Kidney (tissue), 22 donors: ENCODE measurements at places on chromosomes 2 and 18.
A peak's percentile ranks its signal among the peaks of the same experiment; 100 is the strongest.

GRCh38 chr2:112827604-112828185, 8.9 kb downstream of the IL1B start:
- H3K4me3 ChIP-seq, result no peak overlapping the region
- no peak for DNase-seq
- H3K27ac ChIP-seq, result no peak overlapping the region
- no peaks in the 10 kb centered on the region for H3K27me3 ChIP-seq
- peaks cover 7% of the 10 kb centered on the region for H3K4me1 ChIP-seq

DNA sequence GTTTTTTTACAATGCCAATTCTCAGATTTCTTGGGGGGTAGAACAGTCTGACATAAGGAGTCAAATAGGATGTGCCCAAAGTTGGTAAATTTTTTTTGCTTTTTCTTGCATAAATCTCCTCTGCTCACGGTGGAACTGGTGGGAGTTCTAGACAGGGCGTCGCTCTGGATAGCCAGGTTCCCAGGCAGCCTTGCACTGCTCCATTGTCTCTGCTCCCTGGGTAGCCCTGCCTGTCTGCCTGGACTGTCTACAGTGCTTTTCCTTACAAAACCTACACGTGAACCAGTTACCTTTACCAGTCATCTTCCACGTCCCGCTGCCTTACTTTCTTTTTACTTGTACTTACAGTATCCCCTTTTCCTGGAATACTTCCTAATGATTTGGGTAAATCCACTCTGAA, 117.1 kb downstream of the ZNF407 start:
- H3K4me1 ChIP-seq, result peaks cover 5% of the 10 kb centered on the region
- no peaks in the 10 kb centered on the region for H3K27me3 ChIP-seq
- H3K36me3 ChIP-seq, result no peaks in the 10 kb centered on the region
- no peak overlapping the region for H3K27ac ChIP-seq
- no peak overlapping the region for H3K4me3 ChIP-seq

DNA sequence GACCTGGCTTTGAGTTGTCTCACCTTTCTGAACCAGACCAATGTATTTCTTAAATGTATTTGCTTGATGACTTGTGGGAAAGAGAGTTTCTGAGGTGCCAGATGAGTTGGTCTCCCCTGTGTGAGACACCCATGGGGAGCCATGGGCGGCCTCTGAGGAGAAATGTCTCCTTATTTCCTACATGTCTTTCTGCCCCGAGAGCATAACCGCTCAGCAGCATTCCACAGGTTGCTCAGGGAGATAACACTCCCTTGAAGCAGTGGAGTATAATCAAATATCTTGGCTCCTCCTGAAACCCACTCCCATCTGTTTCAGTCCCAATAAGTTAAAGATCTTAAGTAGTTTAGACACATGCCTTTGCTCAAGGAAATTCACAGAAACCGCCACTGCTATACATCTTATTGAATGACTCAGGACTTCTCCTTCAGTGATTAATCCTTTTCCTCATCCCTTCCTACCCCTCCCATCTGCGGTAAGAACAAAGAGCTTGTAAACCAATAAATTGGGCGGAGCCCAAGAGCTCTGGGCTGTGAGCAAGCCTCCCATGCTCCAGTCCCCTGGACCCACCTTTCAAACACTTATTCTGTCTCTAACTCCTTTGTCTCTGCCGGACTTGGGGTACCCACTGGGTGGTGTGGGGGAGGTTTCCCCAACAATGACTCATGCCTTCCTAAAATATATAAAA, 285.5 kb upstream of the LRRTM4 start:
- H3K4me1 ChIP-seq, result no peaks in the 10 kb centered on the region
- no peak overlapping the region for H3K4me3 ChIP-seq
- H3K27ac ChIP-seq, result no peak overlapping the region
- H3K36me3 ChIP-seq, result no peaks in the 10 kb centered on the region
- no peaks in the 10 kb centered on the region for H3K27me3 ChIP-seq
- DNase-seq, result no peak

- peaks cover 18% of the 10 kb centered on the region for H3K4me1 ChIP-seq
- no peak overlapping the region for H3K27ac ChIP-seq
- H3K27me3 ChIP-seq, result no peaks in the 10 kb centered on the region
- H3K4me3 ChIP-seq, result no peak overlapping the region
- no peaks in the 10 kb centered on the region for H3K36me3 ChIP-seq
- peak; percentile 30 for DNase-seq
These were observed 9.1 kb downstream of the ITM2C start for GRCh38 chr2:230873661-230874401.

DNA sequence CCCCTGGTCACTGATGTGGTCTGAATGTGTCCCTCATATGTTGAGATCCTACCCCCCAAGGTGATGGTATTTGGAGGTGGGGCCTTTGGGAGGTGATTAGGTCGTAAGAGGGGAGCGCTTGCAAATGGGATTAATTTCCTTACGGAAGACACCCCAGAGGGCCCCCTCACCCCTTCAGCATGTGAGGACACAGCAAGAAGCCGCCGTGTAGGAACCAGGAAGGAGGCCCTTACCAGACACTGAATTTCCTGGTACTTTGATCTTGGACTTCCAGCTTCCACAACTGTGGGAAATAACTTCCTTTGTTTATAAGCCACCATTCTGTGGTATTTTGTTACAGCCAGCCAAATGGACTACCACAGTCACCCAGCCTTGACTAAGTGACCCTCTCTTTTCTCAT, 35.9 kb downstream of the NCK2 start:
- H3K27me3 ChIP-seq, result no peaks in the 10 kb centered on the region
- no peak overlapping the region for H3K27ac ChIP-seq
- no peak overlapping the region for H3K4me3 ChIP-seq
- no peaks in the 10 kb centered on the region for H3K36me3 ChIP-seq
- H3K4me1 ChIP-seq, result no peaks in the 10 kb centered on the region

GRCh38 chr18:13313006-13313686, 94.6 kb downstream of the LDLRAD4 start:
- H3K4me1 ChIP-seq, result no peaks in the 10 kb centered on the region
- no peak overlapping the region for H3K4me3 ChIP-seq
- no peak overlapping the region for H3K27ac ChIP-seq
- no peak for DNase-seq
- H3K27me3 ChIP-seq, result no peaks in the 10 kb centered on the region

GRCh38 chr2:235560345-235560744, 66.5 kb downstream of the AGAP1 start:
- no peaks in the 10 kb centered on the region for H3K27me3 ChIP-seq
- H3K27ac ChIP-seq, result no peak overlapping the region

- H3K27ac ChIP-seq, result peak overlapping the region; percentile 98
- DNase-seq, result peak; percentile 96
- H3K4me3 ChIP-seq, result peak overlapping the region; percentile 87
- no peaks in the 10 kb centered on the region for H3K4me1 ChIP-seq
These were observed 10.0 kb upstream of the NR4A2 start for GRCh38 chr2:156342254-156343095.

- H3K4me1 ChIP-seq, result no peaks in the 10 kb centered on the region
- H3K36me3 ChIP-seq, result no peaks in the 10 kb centered on the region
- no peak overlapping the region for H3K4me3 ChIP-seq
- H3K27ac ChIP-seq, result no peak overlapping the region
These were observed 1672.4 kb upstream of the LRRTM1 start for GRCh38 chr2:81976998-81977397.

GRCh38 chr18:23438608-23439366, 14.3 kb upstream of the RIOK3 start:
- H3K27me3 ChIP-seq, result no peaks in the 10 kb centered on the region
- H3K27ac ChIP-seq, result no peak overlapping the region
- peaks cover 3% of the 10 kb centered on the region for H3K4me1 ChIP-seq
- DNase-seq, result no peak

- no peak for DNase-seq
- no peaks in the 10 kb centered on the region for H3K27me3 ChIP-seq
- H3K27ac ChIP-seq, result no peak overlapping the region
- peaks cover 4% of the 10 kb centered on the region for H3K4me1 ChIP-seq
- no peaks in the 10 kb centered on the region for H3K36me3 ChIP-seq
These were observed 247.4 kb upstream of the CYP26B1 start for GRCh38 chr2:72395096-72395495.

DNA sequence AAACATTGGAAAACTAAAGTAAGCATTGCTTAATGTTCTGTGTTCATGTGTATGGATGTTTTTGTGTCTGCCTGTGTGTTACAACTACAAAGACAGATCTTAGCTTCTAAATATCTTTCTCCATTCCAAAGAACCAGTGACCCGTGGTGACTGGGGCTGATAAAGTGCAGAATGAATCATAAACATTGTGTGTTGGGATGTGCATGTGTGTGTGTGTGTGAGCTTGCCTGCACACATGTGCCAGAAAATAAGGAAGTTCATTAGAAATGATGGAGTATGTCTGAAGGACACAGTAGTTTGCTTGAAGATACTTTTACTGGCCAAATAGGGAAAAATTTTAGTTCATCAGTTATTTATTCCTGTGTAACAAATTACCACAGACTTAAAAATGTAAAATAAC, 756.6 kb upstream of the CELF4 start:
- no peak overlapping the region for H3K27ac ChIP-seq
- H3K4me1 ChIP-seq, result no peaks in the 10 kb centered on the region
- no peaks in the 10 kb centered on the region for H3K27me3 ChIP-seq
- no peak overlapping the region for H3K4me3 ChIP-seq
- no peaks in the 10 kb centered on the region for H3K36me3 ChIP-seq

GRCh38 chr18:9103376-9103873, 926 bp downstream of the NDUFV2 start:
- H3K27me3 ChIP-seq, result no peaks in the 10 kb centered on the region
- no peaks in the 10 kb centered on the region for H3K36me3 ChIP-seq
- H3K4me3 ChIP-seq, result peak overlapping the region; percentile 87
- H3K27ac ChIP-seq, result peak overlapping the region; percentile 90
- H3K4me1 ChIP-seq, result peaks cover 20% of the 10 kb centered on the region

- peaks cover 5% of the 10 kb centered on the region for H3K4me1 ChIP-seq
- H3K27me3 ChIP-seq, result no peaks in the 10 kb centered on the region
- H3K27ac ChIP-seq, result no peak overlapping the region
These were observed 68.1 kb downstream of the MYOM1 start for GRCh38 chr18:3151399-3152264.

DNA sequence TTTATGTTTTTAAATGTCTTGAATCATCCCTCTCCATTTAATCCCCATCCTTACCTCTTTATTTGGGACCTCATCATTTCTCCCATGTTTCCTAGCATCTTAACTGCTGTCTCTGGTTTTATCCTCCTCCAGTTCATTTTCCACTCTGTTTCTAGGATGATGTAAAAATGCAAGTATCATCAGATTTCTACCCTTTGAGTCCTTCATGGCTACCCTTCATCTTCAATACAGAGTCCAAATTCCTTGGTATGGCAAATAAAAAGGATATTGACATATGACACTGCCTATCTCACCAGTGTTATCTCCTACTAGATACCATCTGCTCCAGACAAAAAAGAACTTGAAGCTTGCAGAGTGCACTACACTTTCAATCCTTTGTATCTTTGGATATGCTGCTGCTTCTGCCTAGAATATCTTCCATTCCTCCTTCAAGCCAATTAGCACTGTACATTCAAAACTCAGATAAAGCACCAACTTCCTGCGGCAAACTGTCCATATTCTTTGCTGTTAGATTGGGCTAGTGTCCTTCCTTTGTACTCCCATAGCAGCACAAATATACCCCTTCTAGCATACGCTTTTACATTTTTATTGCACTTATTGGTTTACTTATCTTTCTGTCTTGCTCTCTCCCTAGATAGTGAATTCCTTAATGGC, 24.6 kb upstream of the TLK1 start:
- H3K4me3 ChIP-seq, result no peak overlapping the region
- no peaks in the 10 kb centered on the region for H3K27me3 ChIP-seq
- no peak overlapping the region for H3K27ac ChIP-seq
- no peaks in the 10 kb centered on the region for H3K4me1 ChIP-seq

DNA sequence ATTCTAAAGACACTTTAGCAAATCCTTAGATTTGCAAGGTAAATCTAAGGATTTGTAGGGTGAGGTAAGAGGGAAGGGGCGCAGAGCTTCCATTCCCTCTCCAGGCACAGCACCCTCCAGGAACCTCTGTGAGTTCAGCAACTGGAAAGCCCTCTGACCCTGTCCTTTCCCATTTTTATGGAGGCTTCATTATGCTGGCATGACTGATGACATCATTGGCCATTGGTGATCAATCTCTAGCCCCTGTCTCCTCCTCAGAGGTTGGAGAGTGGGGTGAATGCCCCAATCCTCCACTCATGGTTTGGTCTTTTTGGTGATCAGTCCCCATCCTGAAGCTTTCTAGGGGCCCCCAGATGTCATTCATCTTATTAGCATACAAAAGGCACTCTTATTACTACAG, 187.8 kb downstream of the TSN start:
- H3K27ac ChIP-seq, result no peak overlapping the region
- no peaks in the 10 kb centered on the region for H3K4me1 ChIP-seq
- no peak overlapping the region for H3K4me3 ChIP-seq
- H3K36me3 ChIP-seq, result no peaks in the 10 kb centered on the region

DNA sequence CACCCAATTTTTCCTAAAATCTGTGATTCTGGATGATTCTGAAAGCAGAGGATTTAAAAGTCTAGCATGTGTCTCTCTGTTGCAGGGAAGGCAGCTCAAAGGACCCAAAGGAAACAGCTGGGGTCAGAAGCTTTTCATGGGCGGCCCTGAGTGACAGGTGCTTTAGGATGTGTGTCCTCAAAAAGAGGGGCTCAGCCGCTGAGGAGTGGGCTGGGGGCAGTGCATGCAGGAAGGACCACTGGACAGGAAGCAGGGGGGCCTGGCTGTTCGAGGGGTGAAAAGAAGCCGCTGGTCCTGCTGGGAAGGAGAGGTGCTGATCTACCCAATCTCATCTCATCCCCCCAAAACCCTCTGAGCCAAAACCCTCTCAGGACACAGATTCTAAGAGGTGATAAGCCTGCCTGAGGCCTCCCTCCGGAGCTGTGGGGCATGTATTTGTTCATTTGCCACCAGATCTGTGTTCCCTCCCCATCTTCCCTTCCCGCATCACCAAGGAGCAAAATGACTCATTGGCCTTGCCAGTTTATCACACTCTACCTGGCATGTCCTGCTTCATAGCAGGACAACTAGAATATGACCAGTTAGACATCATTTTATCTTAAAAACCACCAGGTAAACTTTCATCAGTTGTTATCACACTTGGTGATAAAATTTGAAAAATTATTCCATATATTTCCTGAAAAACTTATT, 98.8 kb upstream of the MGAT4A start:
- H3K36me3 ChIP-seq, result no peaks in the 10 kb centered on the region
- H3K4me3 ChIP-seq, result no peak overlapping the region
- no peak for DNase-seq

- no peaks in the 10 kb centered on the region for H3K27me3 ChIP-seq
- no peaks in the 10 kb centered on the region for H3K36me3 ChIP-seq
- H3K4me3 ChIP-seq, result no peak overlapping the region
These were observed 98.1 kb downstream of the RTP5 start for GRCh38 chr2:241967467-241968144.

DNA sequence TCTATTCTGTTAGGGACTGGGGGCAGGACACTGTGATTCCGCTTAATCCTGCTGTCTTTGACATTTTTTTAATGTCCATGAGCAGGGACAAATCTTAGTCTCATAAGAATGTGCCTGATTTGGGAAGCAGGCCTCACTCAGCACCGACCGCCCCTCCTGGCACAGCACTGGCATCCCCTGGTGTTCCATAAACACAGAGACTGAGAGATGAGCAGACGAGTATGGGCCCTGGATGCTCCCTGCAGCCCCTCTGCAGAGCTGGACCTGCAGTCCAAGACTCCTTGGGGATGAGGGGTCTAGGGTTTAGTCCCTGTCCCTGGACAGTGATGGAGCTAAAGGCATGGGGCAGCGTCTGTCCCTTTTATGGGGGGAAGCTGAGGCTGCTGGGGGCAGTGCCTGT, 81.6 kb downstream of the NDUFA10 start:
- H3K27me3 ChIP-seq, result no peaks in the 10 kb centered on the region
- H3K4me1 ChIP-seq, result no peaks in the 10 kb centered on the region
- no peak for DNase-seq
- no peak overlapping the region for H3K4me3 ChIP-seq
